ENCODE measurements at places on chromosomes 3 and 15.
A peak's percentile ranks its signal among the peaks of the same experiment; 100 is the strongest.

- H3K36me3 ChIP-seq: no peaks in the 10 kb centered on the region
- peaks cover 9% of the 10 kb centered on the region for H3K4me1 ChIP-seq
- peak overlapping the region; percentile 51 for H3K27ac ChIP-seq
- DNase-seq: peak; percentile 12
Observed at GRCh38 chr15:43105077-43105736, 631 bp downstream of the UBR1 start.

GRCh38 chr15:61483599-61483998, 254.5 kb upstream of the RORA start:
- DNase-seq: no peak
- no peaks in the 10 kb centered on the region for H3K36me3 ChIP-seq
- no peak overlapping the region for H3K4me3 ChIP-seq
- no peaks in the 10 kb centered on the region for H3K4me1 ChIP-seq
- no peaks in the 10 kb centered on the region for H3K27me3 ChIP-seq
- H3K27ac ChIP-seq: no peak overlapping the region

DNA sequence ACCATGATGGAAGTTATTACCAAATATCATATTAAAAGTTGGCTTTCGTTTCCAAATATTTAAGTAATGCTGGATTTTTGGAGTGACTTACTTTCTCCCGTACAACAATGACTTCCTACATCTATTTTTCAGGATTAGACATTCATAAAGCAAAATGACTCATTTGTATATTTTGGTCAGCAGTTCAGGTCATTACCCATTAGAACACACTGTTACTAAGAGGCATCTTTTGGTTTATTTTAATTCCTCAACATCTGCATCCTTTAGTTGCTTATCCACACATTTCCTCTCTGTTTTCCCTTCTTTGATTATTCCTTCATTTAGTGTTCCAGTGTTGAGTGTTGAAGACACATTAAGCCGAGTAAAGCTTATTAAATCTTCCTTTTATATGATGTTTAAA, 348.2 kb downstream of the NAALADL2 start:
- no peak overlapping the region for H3K27ac ChIP-seq
- no peaks in the 10 kb centered on the region for H3K4me1 ChIP-seq
- no peak overlapping the region for H3K4me3 ChIP-seq
- H3K27me3 ChIP-seq: no peaks in the 10 kb centered on the region
- DNase-seq: no peak

- no peak overlapping the region for H3K27ac ChIP-seq
- no peak overlapping the region for H3K4me3 ChIP-seq
- no peaks in the 10 kb centered on the region for H3K36me3 ChIP-seq
- no peak for DNase-seq
Observed at GRCh38 chr3:128285967-128286321, 132.7 kb downstream of the EEFSEC start.

GRCh38 chr15:77625376-77625775, 7.3 kb downstream of the LINGO1 start:
- H3K27me3 ChIP-seq: no peaks in the 10 kb centered on the region
- no peak overlapping the region for H3K27ac ChIP-seq
- H3K4me3 ChIP-seq: no peak overlapping the region
- H3K36me3 ChIP-seq: no peaks in the 10 kb centered on the region
- no peak for DNase-seq

DNA sequence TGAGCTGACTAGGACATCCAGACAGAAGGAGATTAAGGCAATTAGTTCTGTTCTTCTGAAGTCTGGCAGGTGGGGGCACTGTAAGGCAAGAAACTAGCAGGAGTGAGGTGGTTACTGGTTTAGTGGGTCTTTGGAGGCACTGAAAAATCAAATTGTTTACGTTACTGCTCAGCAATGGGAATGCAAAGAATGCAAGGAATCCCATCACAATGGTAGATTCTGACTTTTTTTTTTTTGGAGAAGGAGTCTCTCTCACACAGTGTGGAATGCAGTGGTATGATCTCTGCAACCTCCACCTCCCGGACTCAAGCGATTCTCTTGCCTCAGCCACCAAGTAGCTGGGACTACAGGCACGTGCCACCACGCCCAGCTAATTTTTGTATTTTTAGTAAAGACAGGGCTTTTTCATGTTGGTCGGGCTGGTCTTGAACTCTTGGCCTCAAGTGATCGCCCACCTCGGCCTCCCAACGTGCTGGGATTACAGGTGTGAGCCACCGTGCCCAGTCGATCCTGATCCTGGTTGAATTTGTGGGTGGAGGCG, 16.4 kb downstream of the FAM107A start:
- H3K4me3 ChIP-seq: no peak overlapping the region
- peak overlapping the region; percentile 80 for H3K27ac ChIP-seq
- H3K4me1 ChIP-seq: peaks cover 5% of the 10 kb centered on the region

DNA sequence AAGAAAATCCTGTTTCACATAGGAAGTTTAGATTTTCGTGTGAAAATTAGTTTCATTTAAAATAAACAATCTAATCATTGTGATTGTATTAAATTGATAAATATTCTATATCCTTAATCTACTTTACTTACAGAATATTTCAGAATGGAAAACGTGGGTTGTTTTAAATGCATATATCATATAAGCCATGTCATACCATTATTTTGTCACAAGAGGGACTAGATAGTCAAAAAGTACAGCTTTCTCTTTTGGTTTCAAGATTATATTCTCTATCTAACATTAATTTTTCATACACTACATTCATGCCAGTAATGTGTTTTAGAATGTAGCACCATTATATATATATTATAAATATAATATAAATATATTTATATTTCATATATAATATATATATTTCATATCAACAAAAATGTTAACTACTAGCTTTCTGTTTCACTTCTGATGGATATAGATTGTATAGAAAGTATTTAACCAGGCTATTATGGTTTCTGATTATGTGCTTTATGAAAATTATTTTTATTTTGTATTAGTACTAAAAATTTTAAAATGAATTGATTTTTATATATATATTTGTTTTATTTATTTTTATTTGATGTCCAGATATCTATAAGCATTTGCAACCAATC, 45.3 kb downstream of the OSTN start:
- no peak for DNase-seq
- H3K27ac ChIP-seq: no peak overlapping the region
- H3K36me3 ChIP-seq: no peaks in the 10 kb centered on the region
- no peaks in the 10 kb centered on the region for H3K4me1 ChIP-seq
- no peak overlapping the region for H3K4me3 ChIP-seq

GRCh38 chr3:179565496-179565895, 2.8 kb downstream of the ACTL6A start:
- DNase-seq: no peak
- no peaks in the 10 kb centered on the region for H3K27me3 ChIP-seq
- no peak overlapping the region for H3K4me3 ChIP-seq
- H3K27ac ChIP-seq: no peak overlapping the region

DNA sequence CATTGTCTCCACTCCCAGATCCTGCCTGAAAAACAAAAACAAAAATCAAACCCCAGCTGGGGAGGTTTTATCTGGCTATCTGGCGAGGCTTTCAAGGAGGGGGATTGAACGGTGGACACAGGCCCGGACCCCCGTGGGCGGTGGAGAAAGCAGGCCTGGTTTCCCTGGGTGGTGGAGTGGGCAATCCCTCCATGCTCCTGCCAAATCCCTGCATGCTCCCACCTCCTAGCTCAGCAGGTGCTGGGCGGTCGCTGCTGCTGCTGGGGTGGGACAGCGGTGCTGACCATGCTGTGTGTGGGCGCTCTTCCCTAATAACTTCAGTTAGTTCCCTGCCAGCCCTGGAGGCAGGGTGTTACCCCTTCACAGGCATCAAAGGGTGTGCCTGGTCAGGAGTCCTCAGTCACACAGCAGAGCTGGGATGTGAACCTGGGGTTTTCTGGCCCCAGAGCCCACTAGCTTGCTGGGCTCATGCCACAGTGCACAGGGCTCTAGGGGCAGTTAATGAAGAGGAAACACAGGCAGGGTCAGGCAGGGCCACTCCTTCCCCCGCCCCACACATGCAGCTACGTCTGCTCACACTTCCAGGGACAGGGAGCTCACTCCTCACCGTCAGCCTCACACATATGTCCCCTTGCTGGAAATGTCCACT, 15.9 kb upstream of the PLXND1 start:
- H3K27ac ChIP-seq: peak overlapping the region; percentile 94
- H3K4me3 ChIP-seq: no peak overlapping the region
- no peak for DNase-seq
- H3K4me1 ChIP-seq: peaks cover 67% of the 10 kb centered on the region
- no peaks in the 10 kb centered on the region for H3K36me3 ChIP-seq

GRCh38 chr3:43176666-43177065, 70.8 kb upstream of the POMGNT2 start:
- H3K4me1 ChIP-seq: no peaks in the 10 kb centered on the region
- no peaks in the 10 kb centered on the region for H3K36me3 ChIP-seq
- no peaks in the 10 kb centered on the region for H3K27me3 ChIP-seq
- H3K4me3 ChIP-seq: no peak overlapping the region
- H3K27ac ChIP-seq: no peak overlapping the region
- no peak for DNase-seq

- no peaks in the 10 kb centered on the region for H3K4me1 ChIP-seq
- no peak for DNase-seq
- H3K4me3 ChIP-seq: no peak overlapping the region
- no peak overlapping the region for H3K27ac ChIP-seq
- no peaks in the 10 kb centered on the region for H3K36me3 ChIP-seq
Observed at GRCh38 chr15:91400481-91400880, 300.4 kb downstream of the SV2B start.

GRCh38 chr3:184604039-184604601, 42.5 kb downstream of the EPHB3 start:
- peaks cover 6% of the 10 kb centered on the region for H3K27me3 ChIP-seq
- no peak overlapping the region for H3K27ac ChIP-seq

Data from thyroid gland (tissue), 4 donors.